Stimulated activated CD8-positive, alpha-beta memory T cell treated with anti-CD3 and anti-CD28 coated beads, Interleukin-4, amount 100 ng/mL, for 1 hour (primary cell): ENCODE measurements at places on chromosomes 7 and 10.

DNA sequence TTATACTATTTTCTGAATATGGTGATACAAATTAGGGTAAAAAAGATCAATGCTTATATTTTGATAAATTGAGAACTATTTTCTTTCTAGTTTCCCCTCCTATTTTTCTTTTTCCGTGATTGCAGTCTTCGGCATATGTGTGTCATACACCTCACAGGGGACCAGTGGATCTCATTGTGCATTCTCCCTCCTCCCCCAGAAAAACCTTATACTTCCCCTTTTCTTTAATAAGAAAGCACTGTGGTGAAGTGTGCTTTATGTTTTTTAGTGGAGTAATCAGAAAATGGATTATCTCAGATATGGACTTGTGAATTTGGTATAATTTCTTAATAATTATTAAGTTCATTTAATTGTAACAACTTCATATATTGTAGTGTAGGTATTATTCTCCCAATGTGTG lies 72.8 kb downstream of the BICC1 start:
- no peak for DNase-seq

- DNase-seq = no peak
Observed at GRCh38 chr10:11893749-11894278, 70.7 kb downstream of the PROSER2 start.

DNA sequence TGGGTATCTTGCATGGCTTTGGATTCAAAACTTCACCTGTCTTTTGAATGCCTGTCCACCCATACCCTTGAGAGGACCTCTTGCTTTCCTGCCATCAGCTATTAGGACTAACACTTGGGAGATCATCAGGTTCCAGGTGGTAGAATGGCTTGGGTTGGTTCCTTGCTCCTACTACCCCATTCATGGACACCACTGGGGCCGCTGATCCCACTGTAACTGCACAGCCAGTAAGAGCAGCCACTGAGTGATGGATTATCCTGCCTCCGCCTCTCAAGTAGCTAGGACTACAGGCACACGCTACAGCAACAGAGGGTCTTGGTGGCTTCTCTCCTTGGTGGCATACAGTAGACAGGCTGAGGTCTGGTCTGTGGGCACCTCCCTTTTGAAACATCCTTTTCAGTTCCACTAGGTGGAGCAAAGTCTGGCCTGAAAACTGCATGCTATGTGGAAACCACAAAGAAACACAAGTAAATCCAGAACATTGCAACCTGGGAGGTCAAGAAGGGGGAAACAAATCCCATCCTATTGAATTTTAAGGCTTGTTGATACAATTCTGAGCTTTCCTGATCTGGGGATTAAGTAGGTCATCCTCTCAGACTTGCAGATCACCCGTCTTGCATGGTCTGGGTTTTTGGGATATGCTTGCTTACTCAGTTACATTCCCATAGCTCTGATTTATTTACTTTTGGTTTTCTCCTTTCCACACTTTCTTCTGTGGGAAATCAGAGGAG lies 9.4 kb downstream of the WBP1L start:
- DNase-seq = no peak

GRCh38 chr7:24656608-24657007 lies 83.4 kb downstream of the PALS2 start:
- DNase-seq = no peak

- DNase-seq = no peak
Observed at GRCh38 chr10:124214610-124215375, 121.4 kb upstream of the CHST15 start.
